ENCODE measurements at places on chromosomes 3 and 15. TPM values are rescaled to one million over a fixed set of nuclear protein-coding genes. Genes with fewer than 3 reads are reported as not detected.

PARP3 gene
- total RNA-seq, result 8.0 TPM

NSUN3 gene
- total RNA-seq, result 11.1 TPM

DNA sequence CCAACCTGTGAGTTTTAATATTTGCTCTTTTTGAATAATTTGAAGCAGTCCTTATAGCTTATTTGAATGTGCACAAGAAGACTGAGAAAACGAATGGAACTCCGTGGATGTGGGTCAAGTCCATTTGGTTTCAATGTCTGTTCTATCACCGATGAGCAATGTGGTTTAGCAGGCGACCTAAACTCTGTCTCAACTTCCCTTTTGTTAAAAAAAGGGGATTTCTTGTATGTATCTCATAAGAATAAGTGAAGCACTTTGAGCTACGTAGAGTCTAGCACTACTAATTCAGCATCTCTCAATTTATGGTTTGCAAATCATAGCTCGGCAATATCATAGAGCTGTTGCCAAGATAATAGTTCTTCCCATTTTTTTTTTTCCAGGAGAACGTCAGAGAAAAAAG, 4.6 kb upstream of the SKIL start:
- DNase-seq, result no peak

- no peak for DNase-seq
These were observed 34.5 kb upstream of the BNC1 start for GRCh38 chr15:83318861-83319415.

DNA sequence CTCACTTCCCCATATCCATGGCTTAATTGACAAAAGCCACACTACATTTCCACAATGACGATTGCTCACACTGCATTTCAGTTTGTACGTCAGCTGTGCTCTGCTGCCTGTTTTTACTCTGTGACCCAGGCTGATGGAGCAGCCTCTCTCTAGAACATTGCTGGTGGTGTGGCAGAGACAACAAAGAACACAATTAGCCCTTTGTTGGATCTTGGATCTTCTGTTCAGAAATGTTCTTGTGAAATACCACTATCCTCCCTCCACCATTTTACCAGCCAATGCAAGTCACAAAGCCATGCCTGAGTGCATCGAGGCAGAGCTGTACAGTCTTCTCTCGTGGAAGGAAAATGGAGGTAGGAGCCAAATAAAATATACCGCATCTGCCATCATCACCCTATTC, 56.9 kb upstream of the TBC1D5 start:
- no peak for DNase-seq

Data from thymus (tissue), 14 donors.